ENCODE measurements at places on chromosomes 16 and 17.

GRCh38 chr16:5027086-5027485 lies 6.6 kb downstream of the NAGPA start:
- H3K4me1 ChIP-seq: no peaks in the 10 kb centered on the region
- no peaks in the 10 kb centered on the region for H3K27me3 ChIP-seq
- H3K4me3 ChIP-seq: no peak overlapping the region
- no peak overlapping the region for H3K27ac ChIP-seq
- H3K36me3 ChIP-seq: no peaks in the 10 kb centered on the region
- DNase-seq: no peak

GRCh38 chr17:40157973-40158372 lies 17.6 kb downstream of the CASC3 start:
- peaks cover 28% of the 10 kb centered on the region for H3K36me3 ChIP-seq
- peak; percentile 12 for DNase-seq
- no peak overlapping the region for H3K27ac ChIP-seq
- no peak overlapping the region for H3K4me3 ChIP-seq

- no peaks in the 10 kb centered on the region for H3K36me3 ChIP-seq
- H3K4me3 ChIP-seq: no peak overlapping the region
- DNase-seq: peak; percentile 97
Measured at GRCh38 chr17:40559954-40560591, 5.2 kb downstream of the CCR7 start.

- no peak for DNase-seq
- H3K4me1 ChIP-seq: peaks cover 11% of the 10 kb centered on the region
- H3K27me3 ChIP-seq: no peaks in the 10 kb centered on the region
- H3K4me3 ChIP-seq: no peak overlapping the region
Measured at GRCh38 chr17:72657467-72658317, 434.8 kb downstream of the SLC39A11 start.

GRCh38 chr17:8995711-8996110 lies 25.6 kb upstream of the NTN1 start:
- H3K36me3 ChIP-seq: no peaks in the 10 kb centered on the region
- peaks cover 44% of the 10 kb centered on the region for H3K27me3 ChIP-seq
- H3K4me3 ChIP-seq: no peak overlapping the region

- H3K27ac ChIP-seq: peak overlapping the region; percentile 67
- DNase-seq: peak; percentile 47
- no peaks in the 10 kb centered on the region for H3K27me3 ChIP-seq
- H3K4me3 ChIP-seq: no peak overlapping the region
- H3K4me1 ChIP-seq: peaks cover 24% of the 10 kb centered on the region
Measured at GRCh38 chr17:81251709-81252301, 12.7 kb downstream of the NDUFAF8 start.

GRCh38 chr16:66850115-66850815 lies 6.1 kb downstream of the CA7 start:
- DNase-seq: no peak
- H3K27ac ChIP-seq: no peak overlapping the region
- peaks cover 6% of the 10 kb centered on the region for H3K4me1 ChIP-seq
- H3K4me3 ChIP-seq: no peak overlapping the region
- H3K27me3 ChIP-seq: peaks cover 29% of the 10 kb centered on the region
- no peaks in the 10 kb centered on the region for H3K36me3 ChIP-seq

DNA sequence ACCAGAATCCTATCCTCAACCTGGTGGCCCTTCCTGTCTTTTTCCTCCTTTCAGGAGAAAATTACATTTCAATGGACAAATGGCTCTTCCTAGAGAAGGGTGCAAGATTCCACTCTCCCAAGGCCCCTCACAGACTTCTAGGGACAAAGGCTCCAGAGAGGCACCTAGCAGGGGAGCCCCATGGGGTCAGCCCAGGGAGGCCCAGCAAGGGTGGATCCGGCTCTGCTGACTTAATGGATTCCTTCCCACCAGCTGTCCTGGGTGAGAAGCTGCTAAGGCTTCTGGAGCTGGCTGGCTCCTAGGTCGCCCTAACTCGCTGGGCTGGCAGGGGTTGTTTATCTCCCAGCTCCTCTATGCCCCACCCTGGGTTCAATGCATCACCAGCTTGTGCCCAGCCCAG lies 152.4 kb downstream of the ZNF423 start:
- H3K27ac ChIP-seq: peak overlapping the region; percentile 90
- H3K4me3 ChIP-seq: no peak overlapping the region
- H3K27me3 ChIP-seq: no peaks in the 10 kb centered on the region
- H3K36me3 ChIP-seq: no peaks in the 10 kb centered on the region
- H3K4me1 ChIP-seq: peaks cover 51% of the 10 kb centered on the region
- DNase-seq: no peak

- no peak overlapping the region for H3K4me3 ChIP-seq
- H3K27me3 ChIP-seq: no peaks in the 10 kb centered on the region
- H3K36me3 ChIP-seq: no peaks in the 10 kb centered on the region
- no peak overlapping the region for H3K27ac ChIP-seq
- H3K4me1 ChIP-seq: no peaks in the 10 kb centered on the region
- DNase-seq: no peak
Measured at GRCh38 chr16:27700304-27700995, 150.5 kb downstream of the KATNIP start.

- H3K27me3 ChIP-seq: no peaks in the 10 kb centered on the region
- H3K4me3 ChIP-seq: no peak overlapping the region
- H3K27ac ChIP-seq: no peak overlapping the region
- no peak for DNase-seq
- H3K36me3 ChIP-seq: no peaks in the 10 kb centered on the region
- no peaks in the 10 kb centered on the region for H3K4me1 ChIP-seq
Measured at GRCh38 chr17:73356561-73357170, 44.9 kb upstream of the CDC42EP4 start.

- H3K27me3 ChIP-seq: peaks cover 8% of the 10 kb centered on the region
- H3K27ac ChIP-seq: no peak overlapping the region
- DNase-seq: no peak
- H3K36me3 ChIP-seq: no peaks in the 10 kb centered on the region
- no peak overlapping the region for H3K4me3 ChIP-seq
Measured at GRCh38 chr17:17377071-17377967, 74.1 kb downstream of the NT5M start.

DNA sequence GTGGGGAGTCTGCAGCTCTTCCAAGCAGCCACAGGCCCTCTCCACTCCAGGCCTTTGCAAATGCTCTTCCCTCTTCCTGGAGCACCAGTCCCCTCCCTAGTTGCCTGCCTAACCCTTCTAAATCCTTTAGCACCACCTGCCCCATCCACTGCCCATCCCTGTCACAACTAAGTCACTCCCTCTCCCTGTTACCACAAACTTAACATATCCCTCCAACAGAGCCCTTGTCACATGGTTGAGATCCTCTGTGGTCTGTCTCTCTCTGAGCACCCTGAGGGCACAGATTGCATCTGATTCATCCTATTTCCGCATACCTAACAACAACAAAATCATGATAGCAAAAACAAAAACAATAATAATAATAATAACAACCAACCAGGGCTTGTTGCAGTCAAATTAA lies 11.0 kb upstream of the BEAN1 start:
- H3K27ac ChIP-seq: no peak overlapping the region
- H3K4me3 ChIP-seq: no peak overlapping the region
- H3K4me1 ChIP-seq: no peaks in the 10 kb centered on the region
- peaks cover 7% of the 10 kb centered on the region for H3K27me3 ChIP-seq

GRCh38 chr17:74309902-74310301 lies 16.1 kb upstream of the KIF19 start:
- no peaks in the 10 kb centered on the region for H3K27me3 ChIP-seq
- no peak overlapping the region for H3K4me3 ChIP-seq
- no peak overlapping the region for H3K27ac ChIP-seq
- peaks cover 5% of the 10 kb centered on the region for H3K4me1 ChIP-seq
- no peaks in the 10 kb centered on the region for H3K36me3 ChIP-seq
- no peak for DNase-seq

GRCh38 chr16:51222016-51222415 lies 70.9 kb upstream of the SALL1 start:
- no peaks in the 10 kb centered on the region for H3K4me1 ChIP-seq
- DNase-seq: no peak
- H3K27ac ChIP-seq: no peak overlapping the region
- H3K36me3 ChIP-seq: no peaks in the 10 kb centered on the region
- no peak overlapping the region for H3K4me3 ChIP-seq
- H3K27me3 ChIP-seq: no peaks in the 10 kb centered on the region

- H3K4me1 ChIP-seq: no peaks in the 10 kb centered on the region
- H3K27me3 ChIP-seq: no peaks in the 10 kb centered on the region
- no peak for DNase-seq
Measured at GRCh38 chr17:2792366-2793169, 3.7 kb upstream of the RAP1GAP2 start.

- H3K27me3 ChIP-seq: no peaks in the 10 kb centered on the region
- H3K36me3 ChIP-seq: no peaks in the 10 kb centered on the region
- H3K4me3 ChIP-seq: no peak overlapping the region
- peak overlapping the region; percentile 82 for H3K27ac ChIP-seq
Measured at GRCh38 chr16:81650982-81651562, 128.0 kb upstream of the PLCG2 start.

GRCh38 chr17:33847900-33848299 lies 407.2 kb upstream of the CCL2 start:
- H3K36me3 ChIP-seq: no peaks in the 10 kb centered on the region
- no peak overlapping the region for H3K4me3 ChIP-seq
- H3K4me1 ChIP-seq: no peaks in the 10 kb centered on the region
- no peak for DNase-seq
- no peak overlapping the region for H3K27ac ChIP-seq
- no peaks in the 10 kb centered on the region for H3K27me3 ChIP-seq

GRCh38 chr16:67598527-67598926 lies 36.2 kb downstream of the CTCF start:
- no peak overlapping the region for H3K27ac ChIP-seq
- no peaks in the 10 kb centered on the region for H3K36me3 ChIP-seq
- DNase-seq: peak; percentile 67

DNA sequence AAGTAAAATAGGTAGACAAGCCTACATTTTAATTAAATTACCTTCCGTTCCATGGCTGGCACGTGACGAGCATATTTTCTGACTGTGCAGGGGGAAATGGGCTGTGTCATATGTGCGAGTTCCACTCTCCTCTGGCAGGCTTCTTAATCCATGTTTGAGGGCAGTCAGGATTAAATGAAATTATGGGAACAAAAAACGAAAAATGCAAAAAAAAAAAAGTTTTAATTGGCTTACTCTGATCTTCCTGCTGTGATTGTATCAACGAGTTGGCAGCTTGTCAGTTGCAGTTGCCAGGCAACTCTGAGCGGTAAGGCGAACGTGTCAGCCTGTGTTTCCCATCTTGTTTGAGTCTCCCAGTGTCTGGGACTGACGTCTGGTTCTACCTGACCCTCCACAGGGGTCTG lies 302.9 kb upstream of the XYLT1 start:
- no peaks in the 10 kb centered on the region for H3K27me3 ChIP-seq

GRCh38 chr16:87550495-87550961 lies 51.8 kb upstream of the JPH3 start:
- DNase-seq: peak; percentile 55
- peaks cover 23% of the 10 kb centered on the region for H3K4me1 ChIP-seq
- no peaks in the 10 kb centered on the region for H3K36me3 ChIP-seq

- DNase-seq: no peak
- H3K4me1 ChIP-seq: no peaks in the 10 kb centered on the region
- no peak overlapping the region for H3K4me3 ChIP-seq
- no peaks in the 10 kb centered on the region for H3K36me3 ChIP-seq
- H3K27me3 ChIP-seq: no peaks in the 10 kb centered on the region
Measured at GRCh38 chr16:14473488-14473887, 156.6 kb downstream of the PARN start.

GRCh38 chr17:82848022-82848592 lies 8.3 kb upstream of the ZNF750 start:
- no peak for DNase-seq
- no peak overlapping the region for H3K4me3 ChIP-seq
- H3K27ac ChIP-seq: no peak overlapping the region
- H3K27me3 ChIP-seq: no peaks in the 10 kb centered on the region

GRCh38 chr16:19856120-19856519 lies 28.5 kb downstream of the GPRC5B start:
- H3K4me3 ChIP-seq: no peak overlapping the region
- no peaks in the 10 kb centered on the region for H3K27me3 ChIP-seq
- H3K27ac ChIP-seq: no peak overlapping the region
- H3K36me3 ChIP-seq: no peaks in the 10 kb centered on the region
- no peaks in the 10 kb centered on the region for H3K4me1 ChIP-seq

DNA sequence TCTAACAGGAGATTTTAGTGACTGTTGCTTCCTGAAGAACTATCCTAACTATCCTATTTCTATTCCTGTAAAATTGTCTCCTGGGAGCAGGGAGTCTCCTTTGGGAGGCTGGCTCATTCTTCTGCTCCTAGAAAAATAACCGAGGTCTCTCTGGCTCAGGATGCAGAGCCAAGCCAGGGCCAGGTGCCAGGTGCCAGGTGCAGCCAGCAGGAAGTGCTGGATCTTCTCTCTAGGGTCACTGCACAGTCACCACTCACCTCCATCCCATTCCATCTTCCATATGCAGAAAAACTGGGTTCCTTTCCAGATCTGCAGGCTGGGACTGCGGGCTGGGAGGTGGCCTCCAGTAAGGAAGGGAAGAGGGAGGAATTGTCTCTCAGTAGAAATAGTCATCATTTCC lies 3.8 kb upstream of the TMC7 start:
- no peak overlapping the region for H3K4me3 ChIP-seq
- H3K27ac ChIP-seq: no peak overlapping the region
- no peak for DNase-seq
- H3K27me3 ChIP-seq: no peaks in the 10 kb centered on the region

- H3K27ac ChIP-seq: no peak overlapping the region
- H3K36me3 ChIP-seq: no peaks in the 10 kb centered on the region
- no peaks in the 10 kb centered on the region for H3K27me3 ChIP-seq
Measured at GRCh38 chr16:81307770-81308169, 7.0 kb upstream of the GAN start.
